SIG-M5 (cell line): ENCODE measurements at places on chromosomes 2 and 18.

DNA sequence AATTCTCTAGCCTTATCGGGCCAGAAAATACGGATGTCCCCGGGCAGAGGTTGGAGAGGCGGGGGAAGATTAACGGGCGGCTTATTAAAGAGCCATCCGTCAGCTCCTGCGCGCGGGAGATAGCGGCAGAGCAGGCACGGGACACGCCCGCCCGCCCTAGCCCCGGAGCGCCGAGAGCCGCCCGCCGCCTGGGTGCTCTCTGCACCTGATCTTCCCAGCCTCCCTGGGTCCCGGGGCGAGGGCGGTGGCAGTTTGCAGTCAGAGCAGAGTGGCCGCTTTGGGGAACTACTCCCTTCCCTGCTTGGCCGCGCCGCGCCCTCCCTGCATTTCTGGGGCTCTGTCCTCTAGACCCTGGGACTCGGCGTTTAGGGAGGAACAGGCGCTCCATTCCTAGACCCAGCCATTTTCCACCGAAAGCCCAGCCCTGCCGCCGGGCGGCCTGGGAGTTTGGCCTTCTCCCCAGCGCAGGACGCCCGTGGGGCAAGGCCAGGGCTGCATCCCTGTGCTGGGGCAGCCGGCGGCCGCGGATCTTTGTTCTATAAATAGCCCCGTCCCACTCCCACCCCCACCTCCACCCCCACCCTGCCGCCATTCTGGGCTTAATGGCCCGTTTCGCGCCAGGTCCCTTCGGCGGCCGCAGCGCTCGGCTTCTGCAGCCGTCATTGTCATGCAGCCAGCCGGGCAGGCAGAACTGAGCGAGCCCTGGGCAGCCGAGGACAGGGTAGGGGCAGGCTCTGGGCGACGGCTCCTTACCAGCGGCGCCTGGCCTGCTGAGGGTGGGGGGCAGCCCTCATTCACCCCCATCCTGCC, 6.6 kb downstream of the GAD1 start:
- DNase-seq = no peak

- no peak for DNase-seq
These were observed 162.3 kb downstream of the TGIF1 start for GRCh38 chr18:3612315-3612714.

GRCh38 chr18:23885750-23886149, 128.8 kb upstream of the TTC39C start:
- DNase-seq = no peak

GRCh38 chr18:3541549-3542386, 91.8 kb downstream of the TGIF1 start:
- no peak for DNase-seq

GRCh38 chr2:241620419-241620769, 16.6 kb downstream of the THAP4 start:
- no peak for DNase-seq

DNA sequence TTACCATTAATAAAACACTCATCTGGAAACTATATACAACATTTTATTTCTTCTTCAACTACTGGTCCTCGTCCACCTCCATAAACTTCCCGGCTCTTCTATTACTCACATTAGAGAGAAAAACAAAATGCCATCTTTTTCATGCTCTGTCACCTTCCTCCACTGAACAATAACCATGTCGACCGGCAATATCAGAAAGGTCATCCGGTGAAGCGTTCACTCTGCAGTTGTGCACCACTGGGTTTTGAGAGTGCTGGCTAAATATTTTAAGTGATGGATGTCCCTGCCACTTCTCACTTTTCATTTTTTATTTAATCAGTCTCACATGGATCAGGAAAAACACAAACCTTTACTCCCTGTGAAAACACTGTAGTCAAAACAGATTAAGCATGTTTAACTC, 48.2 kb downstream of the SPP2 start:
- DNase-seq = no peak

DNA sequence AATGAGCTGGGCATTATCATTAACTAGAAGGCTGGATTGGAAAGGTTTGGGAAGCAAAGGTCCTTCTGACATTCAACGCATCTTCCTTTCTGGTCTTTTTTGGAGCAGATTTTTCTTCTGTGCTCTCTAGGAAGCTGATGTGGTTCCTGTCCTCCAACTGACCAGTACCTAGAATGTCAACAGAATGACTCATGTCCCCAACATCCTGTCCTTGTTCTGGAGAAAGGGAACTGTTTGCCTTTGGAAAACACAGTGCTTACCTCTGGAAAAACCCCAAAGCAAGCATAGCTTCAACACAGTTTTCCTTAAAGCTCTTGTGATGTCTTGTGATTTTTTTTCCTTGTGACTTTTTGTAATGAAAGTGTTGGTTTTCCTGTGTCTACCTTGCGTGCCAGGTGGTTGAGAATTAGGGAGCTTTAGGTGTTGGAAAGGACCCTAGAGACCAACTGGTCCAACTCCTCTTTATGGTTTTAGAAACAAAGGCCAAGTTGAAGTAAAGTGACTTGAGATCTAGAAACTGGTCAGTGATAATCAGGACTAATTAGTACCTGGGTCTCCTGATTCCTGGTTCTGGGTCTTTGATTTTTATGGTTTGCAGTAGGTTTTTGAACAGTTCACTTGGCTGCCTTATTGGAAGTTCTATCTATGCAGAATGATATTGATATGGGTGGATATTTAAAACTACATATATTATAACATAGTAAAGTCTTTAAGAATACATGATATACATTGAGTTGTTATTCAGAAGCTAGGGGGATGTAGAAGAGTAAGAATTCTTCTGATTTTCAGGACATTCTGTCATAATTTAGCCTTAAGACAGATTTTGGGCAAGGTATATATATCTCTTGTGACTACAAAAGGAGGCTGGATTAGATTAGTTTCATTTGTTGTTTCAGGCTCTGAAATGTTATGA, 70.5 kb downstream of the FMNL2 start:
- DNase-seq = no peak

- no peak for DNase-seq
These were observed 129.9 kb upstream of the RMP24 start for GRCh38 chr18:35842536-35842935.

- no peak for DNase-seq
These were observed 246.0 kb upstream of the LYPD1 start for GRCh38 chr2:132915812-132916549.

DNA sequence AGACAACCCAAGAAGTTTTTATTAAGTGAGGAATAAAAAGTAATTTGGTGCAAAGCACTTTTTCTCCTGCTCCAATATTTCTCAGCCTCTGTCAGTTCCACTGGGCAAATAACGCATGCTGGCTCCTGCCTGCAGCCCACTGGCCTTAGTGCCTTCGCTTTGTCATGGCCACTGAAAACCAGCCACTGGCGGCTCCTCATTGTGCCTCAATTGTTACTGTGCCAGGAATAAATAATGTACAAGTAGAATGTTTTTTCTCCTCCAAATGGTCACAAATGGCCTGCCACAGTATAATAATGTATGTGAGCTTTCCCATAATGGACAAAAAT, 267.1 kb downstream of the ACTR3 start:
- DNase-seq = no peak

- DNase-seq = no peak
These were observed 32.9 kb downstream of the NCK2 start for GRCh38 chr2:105777506-105778055.

DNA sequence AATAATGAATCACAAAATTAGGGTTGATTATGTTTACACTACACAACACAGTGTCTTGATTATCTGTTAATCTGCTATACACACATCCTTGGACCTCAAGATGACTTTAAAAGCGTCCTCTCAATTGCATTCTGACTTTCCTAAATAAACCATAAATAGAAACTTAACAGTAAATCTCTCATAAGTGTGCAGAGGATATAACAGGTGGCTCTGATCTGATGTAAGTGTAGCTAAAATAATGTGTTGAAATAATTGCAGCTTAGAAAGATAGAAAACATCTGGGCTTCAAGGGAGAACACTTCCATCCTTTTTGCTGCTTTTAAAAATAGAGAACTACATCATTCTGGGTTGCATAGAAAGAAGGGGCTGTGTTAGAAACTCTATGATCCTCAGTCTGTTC, 78.4 kb upstream of the EFEMP1 start:
- DNase-seq = no peak

DNA sequence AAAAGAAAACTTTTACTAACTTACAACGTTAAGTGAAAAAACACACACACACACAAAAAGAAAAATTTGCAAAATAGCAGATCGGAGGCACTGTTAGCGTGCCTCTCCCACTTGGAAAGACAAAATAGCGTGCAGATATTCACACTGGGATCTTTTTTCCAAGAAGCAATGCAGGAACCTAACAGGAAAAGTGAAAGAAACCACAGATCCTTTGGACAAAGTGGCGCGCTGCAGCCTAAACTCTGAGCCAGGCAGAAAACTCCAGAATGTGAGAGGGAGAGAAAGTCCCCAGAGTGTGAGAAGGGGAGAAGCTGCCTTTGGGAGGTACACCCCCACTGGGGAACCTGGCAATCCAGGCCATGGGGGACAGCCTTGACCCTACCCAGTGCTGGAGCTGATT, 70.7 kb upstream of the SERPINE2 start:
- DNase-seq = no peak
